HCT116 (cell line): ENCODE measurements at places on chromosomes 5 and 9.
A peak's percentile ranks its signal among the peaks of the same experiment; 100 is the strongest.

- H3K27ac ChIP-seq = no peak overlapping the region
- no peaks in the 10 kb centered on the region for H3K4me1 ChIP-seq
- no peak for DNase-seq
- H3K4me3 ChIP-seq = no peak overlapping the region
Measured at GRCh38 chr9:69386651-69387050, 61.6 kb downstream of the ENTREP1 start.

DNA sequence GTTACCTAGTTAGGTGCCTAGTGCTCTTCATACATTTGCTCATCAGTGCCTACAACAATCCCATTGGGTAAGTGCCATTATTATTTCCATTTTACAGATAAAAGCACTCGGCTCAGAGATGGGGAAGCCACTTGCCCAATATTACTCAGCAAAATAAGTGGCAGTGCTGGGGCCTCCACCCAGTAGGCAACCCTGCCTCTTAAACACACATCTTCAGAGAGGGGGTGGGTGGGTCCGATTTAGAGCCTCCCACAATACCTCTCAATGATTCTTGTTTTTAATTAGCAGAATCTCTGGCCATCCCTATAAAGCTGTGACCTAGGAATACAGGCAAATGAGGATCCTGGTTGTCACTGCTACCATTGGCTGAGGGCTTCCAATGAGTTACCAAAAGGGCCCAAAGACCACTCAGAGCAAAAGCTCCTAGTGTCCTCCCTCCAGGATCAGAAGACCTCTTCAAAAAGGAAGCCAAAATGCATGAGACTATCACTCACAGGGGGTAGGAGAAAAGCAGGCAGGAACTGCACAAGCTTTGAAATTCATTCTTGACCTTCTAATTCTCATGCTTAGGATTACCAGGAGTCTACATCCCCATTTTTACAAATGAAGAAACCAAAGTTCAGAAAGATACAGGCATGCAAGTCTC is 36.1 kb upstream of the UBE2D2 start:
- DNase-seq = no peak
- no peaks in the 10 kb centered on the region for H3K27me3 ChIP-seq
- no peak overlapping the region for H3K4me3 ChIP-seq
- H3K36me3 ChIP-seq = no peaks in the 10 kb centered on the region
- H3K27ac ChIP-seq = no peak overlapping the region

DNA sequence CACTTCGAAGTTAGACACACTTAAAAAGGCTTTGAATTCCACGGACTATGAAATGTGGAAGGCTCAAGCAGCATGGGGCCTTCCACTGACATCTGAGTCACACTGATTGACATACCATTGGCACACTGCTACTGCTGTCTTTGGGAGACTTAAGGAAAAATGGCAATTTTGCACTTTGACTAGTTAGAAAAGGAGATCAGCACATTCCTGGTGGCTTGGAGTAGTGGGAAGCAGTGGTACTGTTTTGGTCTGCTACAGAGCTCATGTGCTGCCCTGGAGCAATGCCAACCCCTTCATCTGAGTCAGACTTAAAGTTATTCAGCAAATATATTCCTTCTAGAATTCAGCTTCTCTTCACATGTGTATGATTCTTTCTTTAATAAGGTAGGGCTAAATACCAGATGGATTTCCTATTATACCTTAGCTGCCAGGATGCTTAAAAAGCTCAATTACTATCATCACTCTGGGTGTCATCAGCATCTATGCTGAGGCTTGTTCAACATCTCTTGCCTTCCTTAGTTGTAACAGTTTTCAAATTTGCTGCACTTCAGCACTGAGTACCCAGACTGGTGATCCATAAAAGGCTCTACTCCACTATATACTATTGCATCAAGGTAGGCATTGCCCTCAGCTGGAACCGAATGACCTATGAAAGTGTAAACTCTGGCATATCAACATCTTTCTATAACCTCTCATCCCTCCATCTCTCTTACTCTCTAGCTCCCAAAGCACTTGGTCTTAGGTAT is 42.3 kb upstream of the MOCS2 start:
- no peak overlapping the region for H3K4me3 ChIP-seq
- no peak for DNase-seq
- no peaks in the 10 kb centered on the region for H3K36me3 ChIP-seq

- H3K36me3 ChIP-seq = no peaks in the 10 kb centered on the region
- peak within 1 kb of the TSS; percentile 62 for H3K4me3 ChIP-seq
- peak; percentile 73 for DNase-seq
- H3K4me1 ChIP-seq = peaks cover 45% of the 10 kb centered on the region
- peak within 1 kb of the TSS; percentile 43; the same call in 1 of the 2 replicates for H3K27ac ChIP-seq
- no peaks in the 10 kb centered on the region for H3K27me3 ChIP-seq
Measured at GRCh38 chr9:109320742-109321448, at the start of gene EPB41L4B. EPB41L4B (minus strand) TSS chr9:109321059; CDS start chr9:109320446, 613 bp downstream.

DNA sequence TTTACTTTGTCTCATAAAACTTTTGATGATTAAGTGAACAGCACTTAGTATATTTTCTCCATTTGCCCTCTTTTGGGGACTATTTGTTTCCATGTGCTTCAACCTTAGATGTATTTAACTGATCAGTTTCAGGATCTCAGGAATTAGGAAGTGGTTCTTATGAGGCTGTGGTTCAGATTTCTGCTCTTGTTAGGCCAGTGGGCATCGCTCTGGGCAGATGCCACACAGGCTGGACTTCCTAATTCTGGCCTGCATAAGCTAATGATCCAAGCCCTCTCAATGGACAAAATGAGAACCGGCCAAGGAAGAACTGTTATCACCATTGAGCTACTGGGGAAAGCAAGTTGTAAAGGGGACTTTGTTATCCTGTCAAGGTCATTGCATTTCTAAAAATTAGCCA is 6.9 kb downstream of the ARHGAP26 start:
- H3K4me3 ChIP-seq = no peak overlapping the region
- H3K27ac ChIP-seq = no peak overlapping the region
- no peak for DNase-seq
- H3K4me1 ChIP-seq = peaks cover 19% of the 10 kb centered on the region
- no peaks in the 10 kb centered on the region for H3K36me3 ChIP-seq
- H3K27me3 ChIP-seq = no peaks in the 10 kb centered on the region

DNA sequence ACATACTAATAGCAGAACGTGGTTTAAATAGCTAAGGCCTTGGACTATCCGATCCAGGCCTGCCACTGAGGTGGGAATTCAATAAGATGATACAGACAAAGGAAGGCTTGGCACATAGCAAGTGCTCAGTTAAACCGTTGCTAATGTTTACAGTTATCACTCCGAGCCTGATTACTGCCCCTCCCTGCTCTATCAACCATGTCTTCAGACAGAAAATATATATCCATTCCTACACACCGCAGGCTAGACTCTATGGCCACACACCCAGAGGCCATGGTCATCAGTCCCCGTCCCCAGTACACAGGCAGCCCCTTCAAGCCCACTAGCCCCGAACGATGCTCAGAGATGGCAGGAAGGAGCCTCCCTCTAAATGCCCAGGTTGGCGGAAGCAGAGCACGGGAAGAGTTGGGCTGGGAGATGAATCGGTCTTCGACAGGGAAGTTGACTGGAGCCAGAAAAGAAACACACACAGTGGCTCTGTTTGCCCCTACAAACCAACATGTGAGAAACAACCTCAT is 49.7 kb upstream of the STXBP1 start:
- peaks cover 93% of the 10 kb centered on the region for H3K4me1 ChIP-seq
- H3K36me3 ChIP-seq = peaks cover 22% of the 10 kb centered on the region; the same call in 1 of the 2 replicates
- no peak overlapping the region; the same call in 1 of the 2 replicates for H3K4me3 ChIP-seq

GRCh38 chr5:90902651-90903386 is 344.2 kb downstream of the ADGRV1 start:
- DNase-seq = no peak
- H3K4me3 ChIP-seq = no peak overlapping the region
- no peak overlapping the region for H3K27ac ChIP-seq
- no peaks in the 10 kb centered on the region for H3K27me3 ChIP-seq

GRCh38 chr9:76452839-76453238 is 6.1 kb upstream of the GCNT1 start:
- H3K27ac ChIP-seq = no peak overlapping the region
- H3K4me1 ChIP-seq = peaks cover 9% of the 10 kb centered on the region; the same call in 1 of the 2 replicates
- no peak for DNase-seq
- H3K4me3 ChIP-seq = no peak overlapping the region

DNA sequence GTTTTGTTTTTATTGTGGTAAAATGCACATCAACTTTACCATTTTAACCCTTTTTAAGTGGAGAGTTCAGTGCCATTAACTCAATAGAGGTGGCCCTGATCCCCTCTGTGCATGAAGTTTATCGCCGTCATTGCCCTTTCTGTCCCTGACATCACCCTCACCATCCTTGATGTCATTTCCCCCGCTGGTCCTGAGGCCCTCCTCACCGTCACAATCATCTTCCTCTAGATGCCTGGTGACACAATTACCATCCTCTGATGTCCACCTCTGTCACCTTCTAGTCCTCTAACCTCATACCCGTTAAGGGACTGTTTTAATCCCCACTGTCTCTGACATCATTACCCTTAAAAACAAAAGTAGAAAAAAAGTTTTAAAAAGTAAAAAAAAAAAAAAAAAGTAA is 112.5 kb upstream of the TBC1D2 start:
- no peaks in the 10 kb centered on the region for H3K36me3 ChIP-seq
- no peak for DNase-seq
- no peak overlapping the region for H3K27ac ChIP-seq
- H3K4me3 ChIP-seq = no peak overlapping the region
- H3K27me3 ChIP-seq = no peaks in the 10 kb centered on the region

DNA sequence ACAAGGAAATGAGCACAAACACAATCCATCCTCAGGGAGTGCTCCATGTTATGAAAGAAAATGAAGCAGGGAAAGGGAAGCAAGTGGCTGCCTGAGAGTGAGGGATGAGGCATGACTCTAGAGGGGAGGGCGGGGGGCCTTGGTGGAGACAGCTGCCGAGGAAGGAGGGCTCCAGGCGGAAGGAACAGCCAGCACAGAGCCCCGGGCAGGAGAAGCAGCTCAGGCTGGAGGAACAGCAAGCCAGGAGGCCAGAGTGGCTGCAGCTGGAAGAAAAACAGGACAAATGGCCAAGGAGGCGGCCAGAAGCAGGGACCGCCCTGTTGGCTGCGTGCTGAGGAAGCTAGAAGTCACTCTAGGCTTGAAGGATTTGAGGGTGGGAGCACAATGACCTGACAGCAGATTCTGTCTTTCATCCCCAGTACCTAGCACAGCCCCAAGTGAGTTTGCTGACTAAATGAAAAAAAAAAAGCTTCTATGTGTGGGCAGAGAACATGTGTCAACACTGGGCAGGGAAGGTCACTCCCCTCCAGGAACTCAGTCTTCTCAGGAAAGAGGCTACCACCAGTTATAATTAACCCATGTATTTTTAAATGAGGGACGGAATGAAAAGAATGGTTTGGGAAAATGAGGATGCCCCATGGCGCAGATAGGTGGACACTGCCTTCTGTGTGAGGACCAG is 142.8 kb downstream of the DCP2 start:
- no peak overlapping the region for H3K4me3 ChIP-seq
- no peak for DNase-seq
- no peaks in the 10 kb centered on the region for H3K4me1 ChIP-seq
- no peaks in the 10 kb centered on the region for H3K36me3 ChIP-seq
